Activated CD8-positive, alpha-beta memory T cell treated with anti-CD3 and anti-CD28 coated beads, Interleukin-2, amount 10 ng/mL, durations not matched to agents 7 days and 5 days (primary cell): ENCODE measurements at places on chromosomes 12 and 14.

GRCh38 chr12:101962486-101962885 is 85.1 kb downstream of the DRAM1 start:
- DNase-seq = no peak

DNA sequence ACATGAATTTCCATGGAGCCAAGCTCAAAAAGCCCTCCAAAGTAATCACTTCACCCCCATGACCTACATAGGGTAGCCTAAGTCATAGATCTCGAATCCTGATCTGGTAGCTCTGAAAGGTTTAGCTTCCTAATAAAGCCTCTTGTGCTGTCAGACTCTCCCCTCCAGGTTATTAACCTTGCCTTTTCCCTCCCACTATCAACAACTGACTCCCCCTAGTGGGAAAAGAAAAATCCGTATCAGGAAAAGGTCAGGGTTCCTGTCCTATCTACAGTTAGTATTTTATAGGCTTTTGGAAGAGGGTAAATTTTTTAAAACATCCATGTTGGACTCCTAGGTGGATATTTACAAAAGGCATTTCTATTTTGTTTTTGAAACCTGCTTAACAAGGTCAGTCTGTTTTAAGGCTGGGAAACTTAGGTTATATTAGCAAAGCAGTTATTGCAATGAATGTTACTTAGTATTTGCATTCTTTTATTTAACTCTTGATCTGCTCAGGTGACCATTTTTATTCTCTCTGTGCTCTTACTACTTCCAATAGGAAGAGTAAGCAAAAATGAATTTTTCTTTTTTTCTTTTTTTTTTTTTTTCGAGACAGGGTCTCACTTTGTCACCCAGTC is 8.0 kb downstream of the YY1 start:
- DNase-seq = no peak

DNA sequence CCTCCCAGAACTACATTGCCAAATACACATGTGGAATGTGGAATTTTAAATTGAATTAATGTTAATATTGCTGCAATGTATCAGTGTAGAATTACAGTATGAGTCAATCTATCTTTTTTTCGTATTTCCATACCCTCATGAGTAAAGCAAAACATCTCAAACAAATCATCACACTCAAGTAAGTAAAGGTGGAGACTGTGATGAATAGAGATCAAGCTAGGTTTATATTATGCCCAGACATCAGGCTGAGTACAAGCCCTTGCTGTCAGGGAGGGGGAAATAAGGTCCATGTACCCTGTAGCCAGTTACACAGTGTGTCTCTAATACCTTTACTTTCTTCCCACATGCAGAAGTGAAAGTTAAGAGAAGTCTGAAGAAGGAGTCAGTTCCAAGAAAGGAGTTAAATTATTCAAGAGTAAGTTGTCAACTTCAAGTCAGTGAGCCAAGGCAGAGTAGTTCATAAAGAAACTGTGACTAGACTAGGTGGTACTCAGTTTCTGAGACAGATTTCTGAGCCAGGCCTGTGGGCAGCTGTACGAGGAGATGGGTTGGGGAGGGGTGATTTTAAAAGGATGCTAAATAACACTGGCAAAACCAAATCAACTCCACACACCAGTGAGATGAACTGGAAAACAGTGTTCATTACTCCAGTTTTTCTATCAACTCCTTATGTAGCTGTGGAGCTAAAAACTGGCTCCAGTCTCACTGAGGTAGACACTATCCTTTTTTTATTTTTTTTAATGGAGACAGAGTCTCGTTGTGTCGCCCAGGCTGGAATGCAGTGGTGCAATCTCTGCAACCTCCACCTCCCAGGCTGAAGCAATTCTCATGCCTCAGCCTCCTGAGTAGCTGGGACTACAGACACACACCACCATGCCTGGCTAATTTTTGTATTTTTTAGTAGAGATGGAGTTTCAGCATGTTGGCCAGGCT is 23.8 kb upstream of the STK38L start:
- no peak for DNase-seq

DNA sequence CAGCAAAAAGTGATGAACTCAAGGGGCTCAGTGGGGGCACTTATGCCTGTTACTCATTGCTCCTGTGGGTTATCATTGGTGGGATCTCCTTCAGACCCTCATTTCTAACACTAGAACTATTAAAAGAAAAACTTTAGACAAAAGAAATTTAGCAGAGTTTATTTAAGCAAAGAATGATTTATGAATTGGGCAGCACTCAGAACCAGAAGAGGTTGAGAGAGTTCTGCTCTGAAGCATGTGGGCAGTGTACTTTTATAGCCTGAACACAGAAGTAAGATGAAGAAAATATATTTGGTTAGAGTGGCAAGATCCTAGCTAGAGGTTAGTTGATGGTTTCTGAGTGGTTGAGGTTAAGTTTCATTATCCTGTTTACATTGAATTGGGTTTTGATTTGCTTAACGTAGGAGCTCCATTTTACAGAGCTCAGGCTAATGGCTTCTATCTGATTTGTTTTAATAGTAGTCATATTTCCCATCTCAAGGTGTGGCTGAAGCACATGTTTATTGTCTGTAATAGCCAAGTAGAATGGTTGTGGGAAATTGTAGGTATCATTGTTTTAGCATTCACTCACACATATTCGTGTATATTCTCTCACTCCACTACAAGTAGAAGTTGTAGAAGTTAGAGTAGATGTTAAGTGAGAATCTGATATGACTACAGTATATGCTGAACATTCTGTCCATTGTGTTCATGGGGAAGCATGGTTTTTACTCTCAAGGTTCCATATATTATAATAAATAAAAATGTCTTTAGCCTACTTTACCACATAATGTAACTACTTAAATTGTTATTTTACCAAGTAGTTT is 27.6 kb downstream of the LEMD3 start:
- no peak for DNase-seq

GRCh38 chr12:91394903-91395302 is 212.3 kb upstream of the DCN start:
- DNase-seq = no peak

GRCh38 chr14:24250354-24250753 is 7.9 kb upstream of the TINF2 start:
- DNase-seq = no peak

DNA sequence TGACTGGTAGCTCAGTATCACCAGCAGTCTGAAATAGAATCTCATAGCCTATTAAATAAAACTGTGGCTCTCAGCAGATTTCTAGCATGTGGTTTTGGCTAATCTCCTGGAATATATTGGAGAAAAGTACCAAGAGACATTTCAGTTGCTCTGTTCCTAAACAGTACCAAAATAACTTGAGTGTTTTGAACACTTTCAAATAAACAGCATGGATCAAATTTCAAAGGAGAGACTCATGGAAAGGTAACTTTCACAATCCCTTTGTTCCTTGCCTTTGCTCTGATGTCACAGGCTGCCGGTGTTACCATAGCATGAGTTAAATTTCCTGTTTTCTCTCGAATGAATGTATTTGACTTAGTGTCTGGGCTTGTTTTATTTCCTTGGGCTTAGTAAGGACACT is 3.4 kb downstream of the ARG2 start:
- DNase-seq = no peak

DNA sequence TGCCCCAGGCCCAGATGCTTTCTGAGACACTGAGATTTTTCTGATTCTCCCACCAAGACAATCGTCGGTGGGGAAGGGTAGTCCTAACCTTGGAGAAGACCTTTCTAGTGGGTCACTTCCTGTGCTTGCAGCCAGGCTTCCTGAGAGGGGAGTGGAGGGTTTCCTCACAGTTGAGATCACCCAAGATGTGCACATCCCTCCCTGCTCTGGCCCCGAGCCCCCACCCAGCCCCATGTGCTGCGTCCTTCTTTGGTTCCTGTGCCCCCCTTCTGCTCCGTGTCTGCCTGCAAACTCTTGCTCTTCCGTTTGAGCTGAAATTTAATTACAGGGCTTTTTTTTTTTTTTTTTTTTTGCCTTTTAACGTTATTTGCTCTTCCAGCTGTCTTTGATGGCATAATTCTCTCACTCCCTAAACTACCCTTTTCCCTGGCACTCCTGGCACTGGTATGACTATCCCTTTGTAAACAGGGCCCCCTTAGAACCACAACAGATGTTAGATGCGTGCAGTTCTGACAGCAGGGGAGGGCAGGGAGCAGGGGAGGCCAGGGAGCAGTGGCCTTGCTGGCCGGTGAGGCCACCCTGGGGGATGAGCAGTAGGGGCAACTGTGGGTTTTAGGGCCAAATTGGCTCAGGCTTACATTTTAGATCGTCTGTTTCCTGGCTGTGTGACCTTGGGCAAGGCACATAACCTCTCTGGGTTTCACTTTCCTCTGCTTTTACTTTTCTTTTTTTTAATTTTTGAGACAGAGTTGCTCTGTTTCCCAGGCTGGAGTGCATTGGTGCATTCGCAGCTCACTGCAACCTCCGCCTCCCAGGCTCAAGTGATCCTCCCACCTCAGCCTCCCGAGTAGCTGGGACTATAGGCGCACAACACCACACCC is 144.5 kb downstream of the PHETA1 start:
- DNase-seq = no peak

DNA sequence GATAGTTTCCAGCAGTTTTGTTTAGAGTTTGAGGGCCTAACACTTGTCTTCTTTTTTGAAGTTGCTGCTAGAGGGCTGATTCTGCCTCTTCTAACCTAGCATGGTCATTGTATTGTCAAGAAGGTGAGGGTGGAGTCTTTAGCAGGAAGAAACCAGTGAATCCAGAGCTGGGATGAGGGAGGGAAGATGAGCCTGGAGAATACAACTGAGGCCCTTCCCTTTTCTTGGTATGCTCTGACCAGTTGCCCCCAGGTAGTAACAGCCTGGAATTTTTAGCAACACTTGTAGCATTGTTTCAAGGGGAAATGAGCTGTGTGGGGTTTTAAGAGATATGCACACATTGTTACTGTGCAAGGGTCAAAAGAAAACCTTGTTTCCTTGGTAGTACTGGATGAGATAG is 9.0 kb downstream of the FLVCR2 start:
- no peak for DNase-seq

- no peak for DNase-seq
Observed at GRCh38 chr12:113892556-113892955, 73.6 kb downstream of the RBM19 start.

GRCh38 chr12:178829-179109 is 35.2 kb downstream of the SLC6A12 start:
- no peak for DNase-seq

DNA sequence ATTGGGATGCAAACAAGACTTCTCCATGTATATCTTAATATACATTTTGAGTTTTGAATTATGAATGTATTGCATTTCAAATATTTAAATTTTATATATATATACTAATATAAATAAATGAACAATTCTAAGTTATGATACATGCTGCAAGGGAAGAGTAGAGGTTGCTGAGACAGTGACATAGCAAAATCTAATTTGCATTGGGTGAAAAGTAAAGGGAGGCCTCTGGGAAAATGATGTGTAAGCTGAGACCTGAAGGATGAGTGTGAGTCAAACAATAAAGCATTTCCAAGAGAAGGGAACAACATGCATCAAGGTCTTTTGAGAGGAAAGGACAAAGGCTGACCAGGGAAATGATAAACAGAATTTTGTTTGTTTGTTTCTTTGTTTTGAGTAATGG is 62.9 kb upstream of the PTPRQ start:
- no peak for DNase-seq

DNA sequence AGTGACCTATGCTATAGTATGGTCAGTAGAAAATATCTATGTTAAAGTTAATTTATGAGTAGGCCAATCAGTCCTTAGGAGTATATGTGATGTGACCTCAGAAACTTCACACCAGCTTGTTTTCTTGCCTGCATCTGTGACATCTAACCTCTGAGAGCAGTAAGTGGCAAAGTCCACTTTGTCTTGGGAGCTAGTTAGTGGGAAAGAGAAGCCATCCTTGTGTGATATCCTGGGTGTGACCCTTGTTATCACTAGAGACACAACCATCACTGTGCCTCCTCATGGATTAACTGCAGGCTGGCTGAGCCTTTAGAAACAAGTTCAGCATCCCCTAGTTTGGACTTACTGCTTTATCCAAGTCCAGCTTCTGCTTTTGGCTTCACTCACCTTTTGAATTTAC is 170.6 kb upstream of the STXBP6 start:
- DNase-seq = no peak

GRCh38 chr12:116065606-116066005 is 211.9 kb downstream of the MED13L start:
- no peak for DNase-seq

DNA sequence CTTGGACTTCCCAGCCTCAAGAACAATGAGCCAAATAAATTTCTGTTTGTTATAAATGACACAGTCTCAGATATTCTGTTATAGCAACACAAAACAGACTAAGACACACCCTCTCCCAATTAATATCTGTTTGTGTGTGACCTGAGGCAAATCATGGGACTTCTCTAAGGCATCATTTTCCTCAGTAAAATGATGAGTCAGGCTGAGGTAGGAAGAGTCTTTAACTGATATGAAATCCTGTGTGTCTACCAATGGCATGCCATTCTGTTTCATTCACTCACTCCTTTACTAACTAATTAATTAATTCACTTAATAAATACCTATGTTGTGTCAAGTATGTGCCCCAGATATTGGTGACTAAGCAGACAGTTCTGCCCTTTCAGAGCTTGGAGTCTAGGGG is 258.4 kb upstream of the CRY1 start:
- no peak for DNase-seq

DNA sequence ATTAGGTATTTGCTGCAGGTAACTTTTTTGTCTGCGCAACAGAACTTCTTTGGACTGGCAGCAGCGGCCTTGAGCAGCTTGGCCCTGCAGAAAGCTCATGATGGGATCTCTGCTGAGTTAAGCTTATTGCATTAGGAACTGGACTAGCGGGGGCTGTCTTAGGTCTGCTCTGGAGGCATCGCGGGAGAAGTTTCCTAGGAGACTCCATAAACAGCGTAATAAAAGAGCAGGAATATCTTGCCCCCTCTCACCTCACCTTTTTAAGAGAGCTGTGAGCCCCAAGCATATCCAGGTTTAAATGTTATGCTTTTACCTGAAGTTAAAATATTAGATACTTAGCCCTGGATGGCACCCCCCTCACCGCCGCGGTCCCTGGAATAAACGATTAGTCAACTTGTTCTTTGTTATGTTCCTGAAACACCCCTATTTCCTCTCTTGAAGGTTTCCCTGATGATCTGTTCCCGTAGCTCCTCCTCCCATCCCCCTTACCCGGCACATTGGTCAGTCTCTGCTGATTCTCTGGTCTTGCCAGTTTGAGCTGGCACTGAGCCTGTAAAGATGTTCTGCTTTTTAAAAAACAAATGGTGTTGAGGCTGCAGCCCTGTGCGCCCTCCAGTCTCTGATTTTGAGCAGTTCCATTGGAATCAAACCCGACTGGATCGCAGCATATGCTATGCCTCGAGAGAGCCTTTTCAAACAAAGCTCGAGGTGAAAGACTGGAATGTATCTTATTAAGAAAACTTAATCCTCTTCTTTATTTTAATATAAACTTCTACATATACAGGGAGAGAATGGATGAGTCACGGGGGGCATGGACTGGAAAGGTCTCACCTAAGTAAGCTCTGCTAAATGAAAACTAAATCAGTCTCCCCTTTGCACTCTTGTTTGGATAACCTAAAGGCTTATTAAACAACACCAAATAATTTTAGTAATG is 1.9 kb downstream of the MLXIP start:
- no peak for DNase-seq

GRCh38 chr12:46269429-46270241 is 792 bp upstream of the SLC38A1 start:
- peak; percentile 82 for DNase-seq

GRCh38 chr12:102144221-102144620 is 24.2 kb downstream of the PARPBP start:
- DNase-seq = no peak

GRCh38 chr12:57623811-57624390 is 9.1 kb downstream of the B4GALNT1 start:
- DNase-seq = no peak

- no peak for DNase-seq
Observed at GRCh38 chr12:63924781-63925180, 80.3 kb downstream of the SRGAP1 start.
